Stimulated activated CD8-positive, alpha-beta memory T cell treated with anti-CD3 and anti-CD28 coated beads, Interleukin-2, amount 100 ng/mL, for 1 hour (primary cell): ENCODE measurements at places on chromosomes 4 and X.

- DNase-seq = no peak
Measured at GRCh38 chr4:41613386-41613785, 75.4 kb downstream of the LIMCH1 start.

DNA sequence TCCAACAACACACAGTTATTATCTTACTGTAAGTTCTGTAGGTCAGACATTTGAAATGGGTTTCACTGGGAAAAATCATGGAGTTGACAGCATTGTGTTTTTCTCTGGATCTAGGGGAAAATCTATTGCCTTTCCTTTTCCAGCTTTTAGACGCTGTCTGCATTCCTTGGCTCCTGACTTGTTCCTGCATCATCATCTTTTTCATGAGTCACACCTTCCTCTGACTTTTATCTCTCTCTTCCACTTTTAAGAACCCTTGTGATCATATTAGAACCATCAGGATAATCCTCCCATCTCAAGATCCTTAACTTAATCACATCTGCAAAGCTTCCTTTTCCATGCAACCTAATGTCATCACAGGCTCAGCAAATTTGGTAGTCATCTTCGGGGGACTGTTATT lies 1454.8 kb downstream of the RPA4 start:
- no peak for DNase-seq

GRCh38 chr4:75769036-75769435 lies 44.7 kb downstream of the USO1 start:
- no peak for DNase-seq

- no peak for DNase-seq
Measured at GRCh38 chr4:95572304-95572991, 23.7 kb upstream of the UNC5C start.

DNA sequence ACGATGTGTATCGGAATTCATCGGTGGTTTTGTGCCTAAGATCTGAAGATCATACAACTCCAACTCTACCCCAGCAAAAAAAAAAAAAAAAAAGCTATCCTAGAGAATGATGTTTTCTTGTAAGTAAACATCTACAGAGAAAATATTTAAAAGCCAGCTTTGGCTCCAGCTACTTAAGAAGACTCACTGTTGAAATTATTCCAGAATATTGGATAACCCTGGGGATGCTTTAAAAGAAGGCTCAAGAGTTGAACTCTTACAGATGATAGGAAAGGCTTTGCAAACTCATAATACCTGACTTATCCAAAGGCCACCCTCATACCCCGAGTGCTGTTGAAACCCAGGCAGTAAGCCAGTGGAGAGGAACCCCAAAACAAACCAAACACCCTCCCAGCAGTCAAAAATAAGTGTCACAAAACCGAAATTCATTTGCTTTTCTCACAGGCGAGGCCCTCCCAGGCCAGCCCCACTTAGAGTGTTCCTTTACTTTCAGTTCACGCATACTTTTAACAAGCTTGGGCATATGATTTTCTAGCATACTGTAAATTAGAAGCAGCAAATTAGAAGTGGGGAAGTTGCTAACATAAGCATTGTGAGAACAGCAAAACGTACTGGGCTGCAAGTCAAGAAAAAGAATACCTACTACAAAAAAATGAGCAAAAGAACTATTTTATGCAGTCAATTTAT lies 2.7 kb upstream of the AMELX start:
- no peak for DNase-seq

DNA sequence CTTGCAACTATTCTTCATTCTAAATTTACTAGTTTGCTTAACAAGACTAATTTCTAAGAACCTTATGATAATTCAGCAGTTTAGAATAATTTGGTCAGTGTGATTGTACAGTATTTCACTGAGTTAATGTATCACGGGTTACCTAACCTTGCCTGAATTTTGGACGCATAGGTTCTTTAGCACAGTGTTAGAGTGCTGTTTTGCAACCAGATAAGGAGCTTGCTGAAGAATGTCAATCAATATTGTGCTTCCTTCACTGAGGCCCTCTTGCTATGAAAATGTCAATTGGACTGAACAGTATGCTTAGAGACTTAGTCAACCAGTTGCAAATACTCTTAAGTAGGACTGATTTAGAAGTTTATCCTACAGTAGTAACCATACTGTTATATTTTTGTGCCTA lies 19.6 kb downstream of the VAMP7 start:
- no peak for DNase-seq

DNA sequence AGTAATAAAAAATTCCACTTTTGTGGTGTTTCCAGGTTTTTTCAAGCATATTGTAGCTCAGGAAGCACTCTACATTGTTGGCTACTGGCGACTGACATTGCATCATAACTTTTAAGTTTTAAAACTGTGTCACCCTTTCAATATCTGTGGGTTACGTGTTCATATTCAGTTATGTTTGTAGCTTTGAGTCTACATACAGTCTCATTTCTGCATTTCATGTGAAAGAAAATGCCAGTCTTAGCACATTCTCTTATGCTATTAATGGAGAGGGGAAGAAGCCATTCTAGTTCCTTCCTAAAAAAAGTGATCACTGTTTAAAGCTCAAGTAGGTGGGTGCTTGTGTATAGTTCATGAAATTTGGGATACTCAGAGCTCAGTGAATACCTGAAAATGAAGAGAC lies 38.1 kb downstream of the DIAPH2 start:
- no peak for DNase-seq

DNA sequence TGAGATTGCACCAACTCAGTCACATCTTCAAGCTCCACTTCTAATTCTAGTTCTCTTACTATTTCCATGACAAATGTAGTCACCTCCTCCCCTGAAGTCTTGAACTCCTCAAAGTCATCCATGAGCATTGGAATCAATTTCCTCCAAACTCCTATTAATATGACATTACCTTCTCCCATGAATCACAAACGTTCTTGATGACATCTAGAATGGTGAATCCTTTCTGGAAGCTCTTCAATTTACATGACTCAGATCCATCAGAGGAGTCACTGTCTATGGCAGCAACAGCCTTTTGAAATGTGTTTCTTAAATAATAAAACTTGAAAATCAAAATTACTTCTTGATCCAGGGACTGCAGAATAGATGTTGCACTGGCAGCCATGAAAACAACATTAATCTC lies 34.5 kb downstream of the GALNTL6 start:
- DNase-seq = no peak

GRCh38 chr4:183286590-183287308 lies 33.3 kb downstream of the CLDN22 start:
- DNase-seq = no peak

DNA sequence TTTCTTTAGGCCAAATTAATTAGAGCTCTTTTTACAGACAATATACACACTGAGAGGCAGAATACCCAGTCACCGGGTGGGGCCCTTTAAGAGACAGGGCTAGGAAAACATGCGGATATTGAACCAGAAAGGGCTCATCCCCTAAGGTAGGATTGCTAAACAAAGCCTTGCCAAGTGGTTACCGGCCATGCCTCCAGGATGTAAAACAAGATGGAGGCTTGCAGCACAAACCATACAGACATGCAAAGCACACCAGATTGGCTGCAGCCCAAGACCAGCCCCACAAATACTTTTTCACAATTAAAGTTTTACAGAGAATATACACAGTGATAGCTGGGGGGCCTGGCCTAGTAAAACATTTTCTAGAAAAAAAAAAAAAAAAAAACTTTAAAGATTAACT lies 210.0 kb downstream of the KLHL4 start:
- no peak for DNase-seq

DNA sequence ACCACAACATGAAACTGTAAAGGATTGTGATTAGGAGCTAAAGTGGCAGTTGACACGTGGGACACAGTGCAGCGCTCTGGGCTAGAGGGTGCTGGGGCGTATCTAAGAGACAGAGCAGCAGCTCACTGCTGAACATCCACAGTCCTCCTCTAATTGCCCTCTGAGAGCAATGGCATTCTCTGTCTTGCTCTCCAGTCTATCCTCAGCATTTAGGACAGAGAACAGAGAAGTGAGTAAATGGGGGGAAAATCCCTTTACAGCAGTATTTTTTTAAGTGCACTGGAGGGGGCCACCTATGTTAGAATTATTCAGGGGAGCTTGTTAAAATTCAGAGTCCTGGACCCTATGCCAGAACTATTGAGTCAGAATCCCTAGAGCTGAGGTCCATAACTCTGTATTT lies 4.2 kb upstream of the TMEM154 start:
- DNase-seq = no peak

DNA sequence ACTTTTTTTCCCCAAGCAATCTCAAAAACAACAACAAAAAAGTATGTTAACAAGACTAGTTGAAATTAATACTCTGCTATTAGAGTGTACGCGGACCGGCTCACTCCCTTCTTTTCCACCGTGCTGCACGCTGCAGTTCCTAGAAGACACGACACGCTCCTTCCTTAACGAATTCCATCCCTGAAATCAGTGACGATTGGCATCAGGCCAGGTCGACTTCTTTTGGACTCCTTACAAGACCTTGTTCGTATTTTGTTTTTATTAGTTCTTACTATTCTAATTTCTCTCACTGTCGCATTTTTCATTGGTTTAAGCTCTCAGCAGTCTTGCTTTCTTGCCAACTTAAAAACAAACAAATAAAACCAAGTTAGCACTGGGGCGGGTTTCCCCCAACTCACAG lies 175.8 kb upstream of the PITX2 start:
- no peak for DNase-seq

DNA sequence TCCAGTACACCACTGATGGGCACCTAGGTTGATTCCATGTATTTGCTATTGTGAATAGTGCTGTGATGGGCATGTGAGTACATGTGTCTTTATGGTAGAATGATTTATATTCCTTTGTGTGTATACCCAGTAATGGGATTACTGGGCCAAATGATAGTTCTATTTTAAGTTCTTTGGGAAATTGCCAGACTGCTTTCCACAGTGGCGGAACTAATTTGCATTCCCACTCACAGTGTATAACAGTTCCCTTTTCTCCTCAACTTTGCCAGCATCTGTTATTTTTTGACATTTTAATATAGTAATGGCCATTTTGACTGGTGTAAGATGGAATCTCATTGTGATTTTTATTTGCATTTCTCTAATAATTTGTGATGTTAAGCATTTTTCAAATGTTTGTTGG lies 25.9 kb downstream of the CC2D2A start:
- no peak for DNase-seq

GRCh38 chr4:158934996-158935669 lies 166.3 kb downstream of the FNIP2 start:
- no peak for DNase-seq

GRCh38 chr4:101014417-101014816 lies 332.9 kb downstream of the PPP3CA start:
- DNase-seq = no peak

GRCh38 chr4:179268791-179269190 lies 1826.6 kb upstream of the AGA start:
- DNase-seq = no peak

- no peak for DNase-seq
Measured at GRCh38 chr4:41135801-41136200, 78.5 kb downstream of the APBB2 start.

GRCh38 chr4:119025420-119025819 lies 110.2 kb upstream of the MYOZ2 start:
- no peak for DNase-seq

DNA sequence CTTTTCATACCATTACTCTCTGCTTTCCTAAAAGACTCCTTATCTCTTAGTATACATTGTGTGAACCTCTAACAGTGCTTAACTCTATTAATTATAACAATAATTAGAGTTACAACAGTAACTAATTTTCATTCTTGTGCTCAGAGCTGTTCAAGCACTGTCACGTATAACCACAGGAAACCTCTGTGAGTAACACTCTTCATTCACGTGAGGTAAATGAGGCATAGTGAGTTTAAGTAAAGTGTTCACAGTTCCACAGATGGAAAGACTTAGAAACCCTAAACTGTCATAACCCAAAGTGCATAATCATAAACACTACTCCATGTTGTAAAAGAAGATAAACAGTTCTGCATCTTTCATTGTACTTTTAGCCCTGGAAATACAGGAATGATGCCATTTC lies 222.4 kb downstream of the CCSER1 start:
- DNase-seq = no peak

DNA sequence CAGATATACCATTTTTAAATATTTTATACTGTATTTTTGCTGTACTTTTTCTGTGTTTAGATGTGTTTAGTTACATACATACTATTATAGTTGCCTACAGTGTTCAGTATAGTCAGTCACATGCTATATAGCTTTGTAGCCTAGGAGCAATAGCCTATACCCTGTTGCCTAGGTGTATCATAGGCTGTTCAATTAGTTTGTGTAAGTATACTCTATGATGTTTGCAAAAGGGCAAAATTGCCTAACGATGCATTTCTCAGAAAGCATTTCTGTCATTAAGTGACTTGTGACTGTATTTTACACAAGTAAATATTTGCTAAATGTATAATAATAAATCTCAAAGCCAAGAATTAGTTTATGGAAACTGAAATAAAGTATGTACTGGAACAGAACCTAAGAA lies 9.5 kb downstream of the ETFDH start:
- DNase-seq = no peak

- DNase-seq = no peak
Measured at GRCh38 chr4:168610911-168611530, 114.2 kb downstream of the PALLD start.

- DNase-seq = no peak
Measured at GRCh38 chr4:13977746-13978145, 350.2 kb upstream of the BOD1L1 start.

GRCh38 chr4:108696160-108696559 lies 45.8 kb downstream of the OSTC start:
- no peak for DNase-seq

DNA sequence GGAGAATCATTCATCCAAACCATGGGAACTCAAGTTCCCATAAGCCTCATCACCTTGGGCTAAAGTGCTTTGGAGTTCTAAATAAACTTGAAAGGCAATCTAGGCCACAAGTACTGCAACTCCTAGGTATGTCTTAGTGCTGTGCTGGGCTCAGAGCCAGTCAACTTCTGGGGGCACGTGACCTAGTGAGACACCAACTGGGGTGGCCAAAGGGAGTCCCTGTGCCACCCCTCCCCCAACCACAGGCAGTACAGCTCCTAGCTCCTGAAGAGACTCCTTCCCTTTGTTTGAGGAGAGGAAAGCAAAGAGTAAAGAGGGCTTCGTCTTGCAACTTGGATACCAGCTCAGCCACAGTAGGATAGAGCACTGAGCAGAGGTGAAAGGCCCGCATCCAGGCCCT lies 154.2 kb upstream of the IL1RAPL2 start:
- DNase-seq = no peak

GRCh38 chrX:154372612-154373022 lies 1.8 kb downstream of the FLNA start:
- DNase-seq = no peak

DNA sequence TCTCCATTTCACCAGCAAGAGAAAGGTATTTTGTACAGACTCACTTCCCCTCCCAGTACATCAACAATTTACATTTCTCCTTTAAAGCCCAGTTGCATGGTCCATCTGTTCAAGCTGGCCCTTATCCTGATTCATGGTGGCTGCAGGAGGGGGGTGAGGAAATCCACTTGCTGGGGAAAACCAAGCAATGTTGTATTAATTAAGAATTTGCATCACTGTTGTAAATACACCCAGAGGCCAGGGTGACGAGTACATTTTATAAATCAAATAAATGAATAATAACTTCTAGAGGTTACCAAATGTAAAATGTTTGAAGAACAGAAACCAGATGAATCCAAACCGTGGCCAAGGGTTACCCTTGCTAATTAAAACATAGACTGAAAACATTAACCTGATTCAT lies 395.9 kb upstream of the INTU start:
- DNase-seq = no peak

- DNase-seq = no peak
Measured at GRCh38 chrX:150990910-150991309, 7.8 kb downstream of the HMGB3 start.
